ENCODE measurements at places on chromosomes 7 and 10.

DNA sequence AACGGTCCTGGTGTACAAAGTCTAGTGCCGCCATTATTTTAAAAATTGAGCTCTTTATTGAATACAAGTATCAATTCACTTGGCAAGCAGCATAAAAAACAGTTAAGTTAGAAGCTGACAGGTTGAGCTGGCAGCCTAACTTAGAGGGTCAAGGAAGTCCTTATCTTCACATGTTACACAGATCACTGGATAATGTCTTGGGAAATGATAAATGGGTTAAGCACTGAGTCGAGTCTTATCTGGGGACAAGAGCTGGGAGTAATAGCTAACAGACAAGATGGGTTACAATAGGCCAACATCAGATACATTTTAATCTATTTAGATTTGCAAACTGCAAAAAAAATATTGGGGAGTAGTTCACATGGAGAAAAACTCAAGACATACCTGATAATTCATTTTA, 34.2 kb downstream of the SLC18A2 start:
- DNase-seq: no peak

DNA sequence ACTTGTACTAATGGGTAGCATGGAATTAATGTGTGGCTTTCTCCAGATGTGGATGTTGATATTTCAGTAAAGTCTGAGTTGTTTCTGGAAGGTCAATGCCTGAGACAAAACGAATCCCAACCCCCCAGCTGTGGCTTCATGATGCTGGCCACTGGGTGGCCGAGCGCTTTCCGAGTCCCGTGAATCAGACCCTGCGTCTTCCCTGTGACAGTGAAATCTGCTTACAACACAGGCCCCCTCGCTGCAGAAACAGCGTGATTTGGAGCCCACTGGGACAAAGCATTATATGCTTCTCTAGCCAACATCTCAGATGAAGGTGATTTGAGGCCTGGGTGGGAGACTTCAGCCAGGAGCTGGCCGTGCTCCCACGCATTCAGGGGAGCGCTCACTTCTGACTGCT, 124.7 kb downstream of the WDR37 start:
- no peak for DNase-seq

GRCh38 chr10:1227510-1228402, 171.6 kb downstream of the WDR37 start:
- no peak for DNase-seq

- DNase-seq: no peak
Measured at GRCh38 chr10:58755677-58756076, 243.0 kb downstream of the BICC1 start.

- DNase-seq: no peak
Measured at GRCh38 chr10:71644307-71645180, 75.0 kb downstream of the C10orf105 start.

DNA sequence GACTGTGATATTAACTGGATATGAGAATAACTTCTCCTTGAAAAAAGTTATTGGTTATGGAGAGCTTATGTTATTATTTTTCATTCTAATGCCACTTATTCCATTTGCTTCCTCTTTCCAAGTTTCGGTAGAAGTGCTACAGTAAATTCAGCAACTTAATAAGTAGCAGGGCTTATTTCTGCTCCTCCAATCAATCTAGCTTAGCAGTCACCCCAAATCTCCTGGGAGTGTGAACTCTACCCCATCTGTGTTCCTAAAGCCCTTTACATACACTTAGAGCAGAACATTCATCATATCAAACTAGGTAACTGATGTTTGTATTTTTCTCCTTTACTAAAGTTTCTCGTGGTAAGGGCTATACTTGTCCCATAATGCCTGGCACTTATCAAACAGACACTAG, 8.7 kb downstream of the ARL3 start:
- DNase-seq: no peak

GRCh38 chr7:118280319-118281012, 56.0 kb downstream of the ANKRD7 start:
- DNase-seq: no peak

DNA sequence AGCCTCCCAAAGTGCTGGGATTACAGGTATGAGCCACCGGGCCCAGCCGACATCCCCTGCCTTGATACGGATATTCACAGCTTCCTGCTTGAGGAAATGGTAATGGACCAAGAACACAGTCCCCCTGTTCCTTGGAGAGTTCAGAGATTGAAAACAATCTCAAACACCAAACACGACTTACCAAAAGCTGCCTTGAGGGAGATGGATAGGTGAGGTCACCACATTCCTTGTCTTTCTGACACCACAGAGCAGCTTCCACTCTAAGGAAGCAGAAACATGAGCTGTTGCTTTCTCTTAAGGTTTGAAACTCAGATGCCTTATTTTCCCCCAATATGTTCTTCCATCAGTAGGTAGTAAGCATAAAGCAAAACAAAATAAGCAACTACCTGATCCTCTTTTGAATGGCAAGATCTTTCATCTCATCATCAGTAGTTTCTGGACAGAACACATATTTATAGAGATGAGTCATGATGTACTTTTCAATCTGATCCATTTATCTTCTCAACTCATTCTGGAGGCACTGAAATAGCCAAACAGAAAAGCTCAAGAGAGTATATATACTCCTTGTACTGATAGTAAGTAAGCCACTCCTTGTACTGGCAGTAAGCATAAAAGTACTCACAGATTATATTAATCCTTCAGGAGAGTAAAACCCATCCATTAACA, 199.1 kb upstream of the KCTD7 start:
- no peak for DNase-seq

- no peak for DNase-seq
Measured at GRCh38 chr10:16843252-16843870, 26.1 kb upstream of the RSU1 start.

- DNase-seq: no peak
Measured at GRCh38 chr10:3773460-3774017, 11.5 kb downstream of the KLF6 start.

GRCh38 chr10:32057036-32057372, 779 bp upstream of the KIF5B start:
- DNase-seq: no peak

DNA sequence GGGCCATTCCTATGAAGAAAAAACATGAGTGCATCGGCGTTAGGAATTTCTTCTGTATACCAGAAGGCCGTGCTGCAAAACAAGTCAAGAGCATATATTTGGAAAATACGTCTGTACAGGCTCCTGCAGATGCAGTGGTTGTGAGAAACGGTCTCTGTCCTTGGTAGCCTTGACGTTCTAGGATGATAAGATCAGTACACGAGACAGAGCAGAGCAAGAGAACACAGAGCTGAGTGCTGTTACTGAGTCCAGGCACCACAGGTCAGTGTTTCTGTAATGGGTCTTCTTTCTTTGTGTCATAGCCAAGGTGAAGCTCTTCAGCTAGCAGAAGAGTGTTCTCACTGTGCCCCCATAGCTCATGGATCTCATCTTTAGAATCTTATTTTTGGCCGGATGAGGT, 62.8 kb downstream of the WDR37 start:
- no peak for DNase-seq

- no peak for DNase-seq
Measured at GRCh38 chr7:137371616-137372015, 28.1 kb upstream of the PTN start.

GRCh38 chr7:22675917-22676343, 51.1 kb upstream of the IL6 start:
- DNase-seq: no peak

DNA sequence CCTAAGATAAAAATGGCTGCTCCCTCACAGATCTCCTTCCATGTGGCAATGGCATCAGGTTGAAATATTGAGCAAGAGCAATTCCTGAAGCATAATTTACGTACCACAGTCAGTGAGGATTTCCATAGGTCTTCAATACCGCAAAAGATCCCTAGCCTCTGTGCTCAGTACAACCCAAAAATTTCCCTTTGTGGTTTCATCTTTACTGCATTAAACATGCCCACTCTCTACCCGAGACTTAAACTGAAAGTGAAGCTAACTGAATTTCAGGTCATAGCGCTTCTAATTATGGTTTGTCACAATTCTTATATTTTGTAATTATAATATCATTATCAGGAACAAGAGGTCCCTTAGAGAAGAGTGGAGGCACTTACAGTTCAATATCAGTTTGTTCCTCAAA, 1071.1 kb downstream of the XPNPEP1 start:
- no peak for DNase-seq

DNA sequence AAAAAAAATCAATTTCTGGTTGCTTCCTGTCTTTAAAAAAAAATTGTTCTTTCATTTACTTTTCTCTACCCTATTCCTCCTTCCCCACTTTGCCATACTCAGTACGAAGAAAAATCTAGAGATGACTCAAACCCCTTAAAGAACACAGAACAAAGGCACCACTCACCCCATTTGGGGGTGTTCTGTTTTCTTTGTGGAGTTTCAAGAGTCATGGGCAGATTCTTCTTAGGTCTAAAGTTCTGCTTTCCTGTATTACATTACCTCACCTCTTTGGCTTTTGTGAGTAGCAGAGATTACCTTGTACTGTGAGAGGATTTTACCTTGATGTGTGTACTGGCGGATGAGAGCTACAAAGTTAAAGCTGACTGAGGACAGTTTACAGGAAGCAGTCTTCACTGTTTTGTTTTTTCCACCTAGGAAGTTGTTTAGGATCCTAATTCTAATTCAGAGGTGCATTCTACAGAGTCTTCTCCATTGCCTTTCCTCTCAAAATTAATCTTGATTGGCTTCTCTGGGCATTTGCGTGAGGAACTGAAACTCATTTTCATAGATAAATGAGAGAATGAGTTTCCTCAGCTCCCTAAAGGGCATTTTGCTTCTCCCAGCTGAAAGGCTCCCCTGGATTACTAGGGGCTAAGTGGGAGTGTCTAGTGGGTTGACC, 20.7 kb downstream of the AVL9 start:
- DNase-seq: no peak

DNA sequence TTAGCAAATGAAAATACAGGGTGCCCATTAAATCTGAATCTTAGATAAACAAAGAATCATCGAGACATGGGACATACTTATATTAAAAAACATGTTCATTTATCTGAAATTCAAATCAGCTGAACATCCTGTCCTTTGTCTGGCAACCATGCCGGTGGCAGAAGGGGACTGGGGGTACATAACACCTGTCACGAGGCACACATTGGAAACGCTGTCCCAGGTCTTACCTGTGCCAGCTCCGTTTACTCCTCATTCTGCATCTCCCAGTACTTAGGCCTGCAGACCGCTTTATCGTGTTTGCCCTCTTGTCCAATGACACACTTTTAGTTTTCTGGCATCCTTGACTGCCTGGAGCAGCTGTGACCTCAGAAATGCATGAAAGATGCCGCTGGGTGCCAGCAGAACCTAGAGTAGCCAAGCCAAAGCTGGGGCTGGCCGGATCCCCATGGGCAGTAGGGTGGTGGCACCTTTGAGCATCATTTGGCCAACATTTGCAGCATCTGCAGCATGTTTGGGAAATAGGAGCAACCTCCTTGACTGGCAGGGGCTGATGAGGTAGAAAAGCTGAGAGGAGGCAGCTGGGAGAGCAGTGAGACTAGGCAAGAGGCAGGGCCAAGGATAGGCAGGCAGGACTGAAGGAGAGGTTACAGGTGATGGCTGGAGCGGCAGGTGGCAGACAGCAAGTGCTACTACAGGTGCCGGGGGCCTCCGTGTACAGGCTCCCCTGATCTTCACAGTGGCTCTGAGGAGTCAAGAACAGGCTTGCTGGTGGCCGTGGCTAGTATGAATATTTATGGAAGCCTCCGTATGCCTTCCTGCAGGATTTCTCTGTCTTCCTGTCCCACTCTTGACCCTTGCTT, 62.3 kb upstream of the BTBD16 start:
- DNase-seq: no peak

DNA sequence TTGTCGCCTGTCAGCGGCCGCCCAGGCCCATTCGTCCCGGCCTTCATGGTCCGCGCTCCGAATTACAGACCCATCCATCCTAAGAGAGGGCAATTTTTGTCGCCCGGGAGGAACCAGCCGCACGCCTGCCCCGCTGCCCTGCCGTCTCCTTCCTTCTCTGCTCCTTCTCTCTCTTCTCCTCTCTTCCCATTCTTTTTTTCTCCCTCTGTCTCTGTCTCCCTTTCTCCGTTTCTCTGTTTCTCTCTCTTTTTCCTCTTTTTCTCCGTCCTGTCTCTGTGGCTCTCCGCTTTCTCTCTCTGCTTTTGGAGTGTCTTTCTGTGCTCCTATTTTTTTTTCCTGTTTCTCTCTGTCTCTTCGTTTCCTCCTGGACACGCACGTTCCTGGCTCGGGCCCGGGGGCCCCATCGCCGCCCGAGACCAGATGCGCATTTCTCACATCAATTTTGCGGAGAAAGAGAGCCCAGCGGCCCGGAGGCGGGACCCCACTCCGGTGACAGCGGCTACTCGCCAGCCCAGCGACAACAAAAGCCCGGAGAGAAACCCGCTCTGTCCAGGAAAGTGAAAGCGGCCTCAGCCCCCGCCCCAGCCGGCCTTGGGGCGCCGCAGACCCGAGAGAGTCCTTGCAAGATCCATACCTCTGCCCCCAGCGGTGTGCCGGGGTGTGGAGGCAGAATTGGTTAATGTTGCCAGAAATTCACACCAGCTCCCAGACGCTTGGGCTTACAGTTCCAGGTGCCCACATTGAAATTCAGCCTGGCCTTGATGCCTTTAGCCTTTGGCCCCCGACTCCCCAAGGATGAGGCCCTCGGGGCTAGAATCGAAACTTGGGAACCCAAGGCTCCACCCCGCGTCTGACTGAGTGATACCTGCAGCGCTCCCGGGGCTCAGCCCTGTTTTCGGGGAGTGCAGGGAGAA, 4.1 kb downstream of the LBX1 start:
- no peak for DNase-seq

- no peak for DNase-seq
Measured at GRCh38 chr7:118602090-118602489, 377.6 kb downstream of the ANKRD7 start.

All from T follicular helper cell (primary cell).